Activated CD8-positive, alpha-beta memory T cell treated with anti-CD3 and anti-CD28 coated beads for 4 hours (primary cell): ENCODE measurements at places on chromosomes 11 and 22.

GRCh38 chr22:19622061-19622441 lies 92.3 kb upstream of the SEPTIN5 start:
- DNase-seq = no peak

- DNase-seq = no peak
Observed at GRCh38 chr22:19579115-19579811, 55.1 kb upstream of the CLDN5 start.

DNA sequence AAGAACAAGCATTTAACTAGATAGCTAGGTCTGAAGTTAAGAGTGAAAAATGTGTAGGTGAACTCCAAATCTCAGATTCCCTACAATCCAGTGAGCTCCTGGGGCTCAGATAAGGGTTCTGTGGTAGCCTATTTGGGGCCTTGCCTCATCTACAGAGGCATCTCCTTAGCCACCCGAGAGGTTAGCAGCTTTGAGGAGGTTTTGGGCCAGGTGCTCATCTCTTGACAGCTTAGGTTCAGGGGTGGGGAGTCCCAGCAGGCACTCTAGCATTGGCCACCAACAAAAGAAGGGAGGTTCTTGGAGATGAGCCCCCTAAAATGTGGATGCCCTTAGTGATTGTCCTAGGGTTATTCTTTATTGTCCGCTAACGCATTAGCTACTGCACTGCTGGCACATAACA lies 184.4 kb upstream of the B3GAT1 start:
- DNase-seq = no peak

GRCh38 chr11:117693344-117693743 lies 103.7 kb downstream of the DSCAML1 start:
- no peak for DNase-seq

- DNase-seq = no peak
Observed at GRCh38 chr11:9700105-9700801, 36.4 kb downstream of the SWAP70 start.

GRCh38 chr11:11171854-11172253 lies 181.2 kb downstream of the CSNK2A3 start:
- no peak for DNase-seq

DNA sequence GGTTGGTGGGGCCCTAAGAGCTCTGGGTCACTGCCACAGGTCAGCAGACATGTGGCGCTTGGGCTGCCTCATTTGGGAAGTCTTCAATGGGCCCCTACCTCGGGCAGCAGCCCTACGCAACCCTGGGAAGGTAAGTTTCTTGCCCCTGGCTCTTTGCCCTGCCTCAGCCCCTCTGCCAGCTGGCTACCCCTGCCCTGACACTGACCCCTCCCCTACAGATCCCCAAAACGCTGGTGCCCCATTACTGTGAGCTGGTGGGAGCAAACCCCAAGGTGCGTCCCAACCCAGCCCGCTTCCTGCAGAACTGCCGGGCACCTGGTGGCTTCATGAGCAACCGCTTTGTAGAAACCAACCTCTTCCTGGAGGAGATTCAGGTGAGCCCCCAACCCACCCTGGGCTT lies 1.9 kb downstream of the SCYL1 start:
- no peak for DNase-seq

- no peak for DNase-seq
Observed at GRCh38 chr11:75793966-75794365, 21.0 kb upstream of the UVRAG start.

- DNase-seq = no peak
Observed at GRCh38 chr11:73950869-73951710, at the start of gene DNAJB13. DNAJB13 (plus strand) TSS chr11:73951026; CDS start chr11:73951070, 44 bp downstream.
